ENCODE measurements at places on chromosomes 2 and 18. TPM values are rescaled to one million over a fixed set of nuclear protein-coding genes. Genes with fewer than 3 reads are reported as not detected.

The ERFE gene
- 8.1 TPM for total RNA-seq

The NT5DC4 gene
- total RNA-seq: not detected

The QPCT gene
- 21.3 TPM for total RNA-seq

The LGALSL gene
- total RNA-seq: 12.3 TPM

The TIMM21 gene
- 58.3 TPM for total RNA-seq

The C2orf49 gene
- total RNA-seq: 13.1 TPM

The VSNL1 gene
- total RNA-seq: not detected

The SNORC gene
- total RNA-seq: 2.4 TPM

The ATG9A gene
- total RNA-seq: 47.5 TPM

The CRYGA gene
- not detected for total RNA-seq

The IL36A gene
- not detected for total RNA-seq

The UNC80 gene
- not detected for total RNA-seq

The HYCC2 gene
- 2.9 TPM for total RNA-seq

The EGR4 gene
- 0.33 TPM for total RNA-seq

The SPATS2L gene
- total RNA-seq: 133 TPM

The DES gene
- total RNA-seq: 0.29 TPM

The EVX2 gene
- total RNA-seq: not detected

The OR6B2 gene
- not detected for total RNA-seq

The LDLRAD4 gene
- total RNA-seq: 1.7 TPM

The OTOF gene
- 0.13 TPM for total RNA-seq

The PTPN2 gene
- 18.2 TPM for total RNA-seq

The GAREM2 gene
- 8.5 TPM for total RNA-seq

The C2orf92 gene
- 1.00 TPM for total RNA-seq

The PROKR1 gene
- not detected for total RNA-seq

The UGT1A4 gene
- total RNA-seq: 0.07 TPM

The TBC1D8 gene
- total RNA-seq: 97.5 TPM

The C2orf66 gene
- not detected for total RNA-seq

The SLC9A4 gene
- not detected for total RNA-seq

The ZNF519 gene
- total RNA-seq: 2.1 TPM

The DPYSL5 gene
- 5.2 TPM for total RNA-seq

The NABP1 gene
- total RNA-seq: 10.9 TPM

The B4GALT6 gene
- total RNA-seq: 4.2 TPM

The HAT1 gene
- 73.1 TPM for total RNA-seq

The CYP26B1 gene
- total RNA-seq: 14.7 TPM

The CNPPD1 gene
- total RNA-seq: 46.4 TPM

The TEX44 gene
- total RNA-seq: not detected

The FAP gene
- total RNA-seq: not detected

The DPP4 gene
- 1.1 TPM for total RNA-seq

The CRYBA2 gene
- total RNA-seq: not detected

The TDRD15 gene
- not detected for total RNA-seq

The CDH19 gene
- total RNA-seq: 0.38 TPM

The ZNF385B gene
- total RNA-seq: not detected

The FEV gene
- total RNA-seq: not detected

The PLB1 gene
- 2.6 TPM for total RNA-seq

The DSC2 gene
- 1.3 TPM for total RNA-seq

The RAD51AP2 gene
- total RNA-seq: not detected

The MC2R gene
- not detected for total RNA-seq

The STON1 gene
- 0.39 TPM for total RNA-seq

Measured in A549 treated with Hydrocortisone at 1 μM for 4 hours (cell line).